ENCODE measurements at places on chromosomes 6 and 20. TPM values are rescaled to one million over a fixed set of nuclear protein-coding genes. Genes with fewer than 3 reads are reported as not detected.

GRCh38 chr6:107122748-107123147 is 7.4 kb upstream of the BEND3 start:
- no peak overlapping the region for H3K27ac ChIP-seq
- H3K36me3 ChIP-seq: no peaks in the 10 kb centered on the region
- no peak overlapping the region for H3K4me3 ChIP-seq
- peaks cover 32% of the 10 kb centered on the region for H3K4me1 ChIP-seq
- no peak for DNase-seq

GRCh38 chr6:96502915-96503314 is 18.7 kb upstream of the UFL1 start:
- no peaks in the 10 kb centered on the region for H3K27me3 ChIP-seq
- DNase-seq: no peak
- H3K27ac ChIP-seq: no peak overlapping the region
- H3K36me3 ChIP-seq: no peaks in the 10 kb centered on the region
- H3K4me1 ChIP-seq: no peaks in the 10 kb centered on the region

DNA sequence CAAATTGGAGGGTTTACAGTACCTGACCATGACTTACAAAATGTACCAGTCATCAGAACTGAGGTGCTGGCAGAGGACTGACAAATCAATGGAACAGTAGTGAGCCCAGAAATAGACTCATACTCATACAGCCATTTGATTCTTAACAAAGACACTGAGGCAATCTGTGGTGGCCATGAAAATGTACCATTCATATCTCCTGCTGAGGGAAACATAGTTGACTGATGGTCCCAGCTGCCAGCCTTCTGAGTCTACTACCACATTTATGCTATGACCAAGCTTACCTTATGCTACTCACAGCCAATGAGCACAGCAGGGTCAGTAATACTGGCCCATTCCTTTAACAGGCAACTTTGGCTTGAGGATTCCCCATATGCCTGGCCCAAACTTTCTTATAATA is 88.6 kb downstream of the WASF1 start:
- H3K27ac ChIP-seq: no peak overlapping the region
- H3K4me3 ChIP-seq: no peak overlapping the region
- H3K4me1 ChIP-seq: no peaks in the 10 kb centered on the region
- H3K27me3 ChIP-seq: no peaks in the 10 kb centered on the region
- H3K36me3 ChIP-seq: no peaks in the 10 kb centered on the region

DNA sequence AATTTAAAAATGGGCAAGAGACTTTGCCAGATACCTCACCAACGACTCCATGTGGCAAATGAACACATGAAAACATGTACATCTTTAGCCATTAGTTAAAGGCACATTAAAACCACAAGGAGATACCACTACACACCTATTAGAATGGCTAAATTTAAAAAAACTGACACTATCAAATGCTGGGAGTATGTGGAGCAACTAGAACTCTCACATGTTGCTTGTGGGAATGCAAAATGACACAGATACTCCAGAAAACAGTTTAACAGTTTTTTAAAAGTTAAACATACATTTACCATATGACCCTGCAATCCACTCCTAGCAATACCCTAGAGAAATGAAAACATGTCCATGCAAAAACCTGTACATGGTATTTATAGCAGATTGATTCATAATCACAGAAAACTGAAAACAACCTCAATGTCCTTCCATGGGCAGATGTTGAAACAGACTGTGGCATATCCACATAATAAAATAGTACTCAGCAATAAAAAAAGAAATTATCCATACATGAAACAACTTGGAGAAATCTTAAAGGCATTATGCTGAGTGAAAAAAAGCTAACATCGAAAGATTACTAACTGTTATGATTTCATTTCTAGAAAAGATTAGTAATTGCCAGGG is 1.9 kb downstream of the RAB23 start:
- H3K36me3 ChIP-seq: no peaks in the 10 kb centered on the region
- no peak for DNase-seq
- peaks cover 17% of the 10 kb centered on the region for H3K4me1 ChIP-seq
- no peak overlapping the region for H3K4me3 ChIP-seq
- H3K27me3 ChIP-seq: peaks cover 2% of the 10 kb centered on the region

DNA sequence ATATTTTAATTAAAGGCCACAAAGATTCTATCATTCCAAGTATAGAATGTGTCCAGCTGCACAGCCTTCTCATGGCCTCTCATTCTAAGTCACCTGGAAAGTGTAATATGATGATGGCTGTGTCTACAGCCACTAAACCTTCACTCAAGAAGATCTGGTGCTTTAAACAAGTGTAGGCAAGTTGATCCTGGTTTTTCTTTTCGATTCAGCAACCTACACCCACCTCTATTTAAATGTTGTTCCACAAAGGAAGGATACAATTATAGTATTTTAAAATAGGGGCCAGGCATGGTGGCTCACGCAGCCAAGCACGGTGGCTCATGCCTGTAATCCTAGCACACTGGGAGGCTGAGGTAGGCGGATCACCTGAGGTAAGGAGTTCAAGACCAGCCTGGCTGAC is 25.5 kb upstream of the DST start:
- no peak overlapping the region for H3K27ac ChIP-seq
- no peak overlapping the region for H3K4me3 ChIP-seq
- no peaks in the 10 kb centered on the region for H3K36me3 ChIP-seq
- no peaks in the 10 kb centered on the region for H3K27me3 ChIP-seq

DNA sequence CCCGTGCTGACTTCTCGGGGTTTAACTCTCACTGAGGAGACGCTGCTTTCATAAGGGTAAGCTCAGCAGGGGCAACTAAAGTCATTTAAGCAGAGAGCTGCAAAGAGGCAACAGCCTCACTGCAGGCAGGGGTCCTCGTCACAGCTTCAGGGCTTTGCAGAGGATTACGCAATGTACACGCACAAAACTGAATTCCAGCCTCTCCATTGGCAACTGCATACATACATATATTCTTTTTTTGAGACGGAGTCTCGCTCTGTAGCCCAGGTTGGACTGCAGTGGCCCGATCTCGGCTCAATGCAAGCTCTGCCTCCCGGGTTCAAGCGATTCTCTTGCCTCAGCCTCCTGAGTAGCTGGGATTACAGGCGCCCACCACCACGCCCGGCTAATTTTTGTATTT is 2.4 kb downstream of the GMEB2 start:
- H3K4me1 ChIP-seq: peaks cover 19% of the 10 kb centered on the region
- DNase-seq: no peak
- no peak overlapping the region for H3K27ac ChIP-seq

DNA sequence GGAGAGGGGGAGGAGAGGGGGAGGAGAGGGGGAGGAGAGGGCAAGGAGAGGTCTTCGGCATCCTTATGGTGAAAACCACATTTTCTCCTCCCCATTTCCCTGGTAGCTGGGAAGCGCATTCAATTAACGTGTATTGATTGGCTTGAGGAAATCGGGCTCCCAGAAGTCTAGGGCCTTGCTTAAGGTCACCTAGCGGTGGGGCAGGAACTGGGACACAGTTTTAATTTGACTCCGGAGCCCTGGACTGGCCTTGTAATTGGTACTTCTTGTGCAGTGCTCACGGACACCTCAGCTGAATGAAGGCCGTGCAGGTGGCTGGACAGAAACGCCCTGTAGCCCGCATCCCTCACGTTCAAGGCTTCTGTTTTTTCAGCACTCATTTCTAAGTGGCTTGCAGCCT is 42.8 kb downstream of the CTCFL start:
- peaks cover 34% of the 10 kb centered on the region for H3K36me3 ChIP-seq
- peaks cover 73% of the 10 kb centered on the region for H3K4me1 ChIP-seq
- H3K27me3 ChIP-seq: no peaks in the 10 kb centered on the region
- peak overlapping the region; percentile 100 for H3K27ac ChIP-seq
- DNase-seq: peak; percentile 88

DNA sequence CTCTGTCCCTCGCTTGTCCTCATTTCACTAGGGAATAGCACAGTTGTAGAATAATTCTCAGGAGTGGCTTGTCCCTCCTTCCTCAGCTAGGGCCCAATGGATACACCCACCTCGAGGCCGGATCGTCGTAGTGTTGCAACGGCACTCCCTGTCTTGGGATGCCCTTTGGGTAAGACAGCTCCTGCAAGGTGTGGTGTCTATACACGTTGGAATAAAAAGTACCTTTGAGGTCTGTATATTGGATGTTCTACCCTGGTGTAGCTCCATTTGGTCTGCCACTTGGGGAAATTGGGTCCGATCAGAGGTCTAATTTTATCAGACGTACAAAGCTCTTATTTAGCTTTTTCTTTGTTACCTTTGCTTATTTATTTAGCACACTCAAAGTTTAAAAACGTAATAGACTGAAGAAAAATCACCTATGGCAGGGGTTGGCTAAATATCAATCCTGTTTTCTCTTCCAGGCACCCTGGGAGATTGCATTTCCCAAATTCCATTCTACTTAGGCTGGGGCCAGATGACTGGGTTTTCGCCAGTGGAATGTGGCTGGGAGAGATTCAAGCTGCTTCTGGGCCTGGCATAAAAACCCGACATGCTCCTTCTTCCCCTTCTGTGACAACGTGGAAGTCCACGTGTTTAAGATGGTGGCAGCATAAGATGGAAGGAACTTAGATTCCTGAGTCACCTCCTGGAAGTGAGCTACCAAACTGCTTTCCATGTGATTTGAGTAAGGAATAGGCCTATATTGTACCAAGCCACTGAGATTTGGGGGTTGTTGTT is 82.3 kb upstream of the CD83 start:
- 0 out of 2 replicates have a peak, but pooled peaks cover 2% of the 10 kb centered on the region for H3K27me3 ChIP-seq
- no peak overlapping the region for H3K4me3 ChIP-seq
- H3K27ac ChIP-seq: no peak overlapping the region
- no peaks in the 10 kb centered on the region for H3K4me1 ChIP-seq
- no peak for DNase-seq

DNA sequence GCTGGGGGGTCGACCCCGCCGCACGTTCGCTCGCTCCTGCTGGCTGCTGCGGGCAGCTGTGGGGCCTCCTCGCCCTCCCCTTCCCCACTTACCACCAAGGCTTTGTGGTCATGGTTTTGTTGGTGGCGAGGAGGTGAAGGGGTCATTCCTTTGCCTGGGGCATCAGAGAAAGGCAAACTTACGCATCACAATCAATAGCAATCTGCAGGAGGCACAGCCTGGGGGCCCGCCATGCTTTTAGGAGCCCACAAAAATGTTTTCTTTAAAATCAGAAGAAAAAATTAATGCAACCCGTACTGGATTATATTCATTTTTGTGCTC is 137.0 kb downstream of the IMPG1 start:
- H3K27me3 ChIP-seq: no peaks in the 10 kb centered on the region
- H3K4me1 ChIP-seq: no peaks in the 10 kb centered on the region
- H3K27ac ChIP-seq: no peak overlapping the region
- H3K36me3 ChIP-seq: no peaks in the 10 kb centered on the region
- no peak overlapping the region for H3K4me3 ChIP-seq
- DNase-seq: no peak

GRCh38 chr6:14476793-14477531 is 359.4 kb downstream of the CD83 start:
- H3K4me1 ChIP-seq: no peaks in the 10 kb centered on the region
- H3K4me3 ChIP-seq: no peak overlapping the region
- H3K36me3 ChIP-seq: no peaks in the 10 kb centered on the region
- no peak for DNase-seq

DNA sequence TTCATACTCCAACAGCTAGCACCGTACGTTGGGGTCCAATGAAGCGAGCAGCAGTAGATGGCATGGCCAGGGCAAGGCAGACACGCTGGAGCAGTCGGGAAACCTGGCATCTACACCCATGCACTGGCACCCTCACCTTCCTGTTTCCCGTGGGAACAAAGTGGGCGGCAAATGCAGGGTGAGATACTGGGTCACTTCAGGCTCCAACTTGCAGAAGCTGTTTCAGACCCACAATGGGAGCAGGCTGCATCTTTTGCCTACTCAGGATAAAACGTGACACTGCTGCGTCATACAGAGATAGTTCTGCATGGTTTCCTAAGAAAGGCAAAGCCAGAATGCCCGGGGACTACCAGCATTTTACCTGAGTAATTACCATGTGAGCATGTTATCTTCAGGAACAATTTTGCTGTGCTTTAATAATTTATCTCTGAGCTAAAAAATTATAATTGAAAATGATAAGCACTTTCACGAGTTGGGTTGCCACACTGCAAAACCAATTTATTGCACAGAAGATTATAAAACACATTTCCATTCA is 10.9 kb upstream of the CD93 start:
- H3K27ac ChIP-seq: no peak overlapping the region
- H3K27me3 ChIP-seq: no peaks in the 10 kb centered on the region
- H3K4me3 ChIP-seq: no peak overlapping the region
- peaks cover 20% of the 10 kb centered on the region for H3K4me1 ChIP-seq

DNA sequence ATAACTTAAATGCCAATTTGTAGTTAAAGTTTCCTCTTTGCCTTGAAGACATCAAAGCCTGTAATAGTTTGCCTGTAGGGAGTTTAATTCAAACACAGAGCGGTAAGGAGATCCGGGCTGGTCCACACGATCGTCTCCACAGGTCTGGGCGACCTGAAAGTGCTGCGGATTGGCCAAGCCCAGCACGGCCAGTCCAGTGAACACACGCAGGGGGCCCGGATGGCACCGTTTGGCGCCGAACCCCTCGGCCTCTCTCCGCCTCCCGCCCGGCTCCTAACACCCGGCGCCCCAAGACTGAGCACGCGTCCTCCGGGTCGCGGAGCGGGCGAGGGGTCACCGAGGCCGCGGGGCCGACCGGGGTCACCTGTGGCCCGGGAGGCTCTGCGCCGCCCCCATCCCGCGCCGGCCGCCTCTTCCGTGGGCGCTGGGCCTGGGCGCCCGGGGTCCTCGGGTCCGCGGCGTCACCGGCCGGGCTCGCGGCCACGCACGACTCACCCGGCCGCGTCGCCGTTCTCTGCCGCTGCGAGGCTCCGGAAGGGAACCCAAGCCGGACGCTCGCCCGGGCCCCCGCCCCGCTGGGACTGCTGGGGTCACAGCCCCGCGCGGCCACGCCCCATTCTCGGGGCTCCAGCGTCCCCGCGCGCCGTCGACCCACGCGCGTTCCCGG is 481 bp downstream of the SERPINB6 start:
- H3K4me1 ChIP-seq: peaks cover 5% of the 10 kb centered on the region
- H3K36me3 ChIP-seq: no peaks in the 10 kb centered on the region
- DNase-seq: no peak

DNA sequence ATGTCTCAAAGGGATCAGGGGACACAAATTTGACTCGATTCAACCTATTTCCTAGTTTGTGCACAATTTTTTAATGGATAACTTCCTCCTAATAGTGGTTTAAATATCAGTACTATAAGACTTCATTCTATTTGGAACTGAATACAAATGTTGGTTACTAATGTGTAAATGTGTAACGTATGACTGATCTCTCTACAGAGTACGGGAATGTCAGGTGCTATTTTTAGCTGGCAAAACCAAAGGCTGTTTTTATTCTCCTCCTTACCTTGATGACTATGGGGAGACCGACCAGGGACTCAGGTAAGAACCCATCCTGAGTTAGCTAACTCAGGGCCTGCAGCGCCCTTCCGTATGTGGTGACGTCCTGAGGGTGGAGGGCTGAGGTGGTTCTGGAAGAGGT is 33.0 kb downstream of the PRPH2 start:
- H3K4me1 ChIP-seq: peaks cover 25% of the 10 kb centered on the region
- H3K27me3 ChIP-seq: no peaks in the 10 kb centered on the region
- peaks cover 57% of the 10 kb centered on the region for H3K36me3 ChIP-seq
- no peak for DNase-seq
- no peak overlapping the region for H3K4me3 ChIP-seq

The PRSS16 gene
- total RNA-seq: not detected

The FHL5 gene
- total RNA-seq: not detected

The BTNL2 gene
- total RNA-seq: not detected

All from Karpas-422 (cell line).